Activated CD4-positive, CD25-positive, alpha-beta regulatory T cell (primary cell): ENCODE measurements at places on chromosomes 5 and 9.

DNA sequence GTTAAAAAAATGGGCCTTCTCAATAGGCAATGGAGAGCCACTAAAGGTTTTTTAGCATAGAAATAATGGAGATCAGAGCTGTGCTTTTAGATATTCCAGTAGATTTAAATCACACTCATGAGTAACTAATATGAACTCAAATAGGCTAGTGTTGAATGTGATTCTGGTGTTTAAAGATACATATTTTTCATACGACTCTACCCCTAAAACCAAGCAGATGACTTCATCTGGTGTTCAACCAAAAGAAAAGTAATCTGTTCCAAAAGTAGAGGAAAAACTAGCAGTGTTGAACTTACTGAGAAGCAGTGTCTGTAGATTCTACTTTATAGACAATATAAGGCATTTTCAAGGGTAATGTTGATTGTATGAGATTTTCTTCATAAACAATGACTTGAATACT, 138.1 kb downstream of the TSSK1B start:
- DNase-seq: no peak

- no peak for DNase-seq
These were observed 164.8 kb upstream of the CDKN2B start for GRCh38 chr9:22173908-22174307.

DNA sequence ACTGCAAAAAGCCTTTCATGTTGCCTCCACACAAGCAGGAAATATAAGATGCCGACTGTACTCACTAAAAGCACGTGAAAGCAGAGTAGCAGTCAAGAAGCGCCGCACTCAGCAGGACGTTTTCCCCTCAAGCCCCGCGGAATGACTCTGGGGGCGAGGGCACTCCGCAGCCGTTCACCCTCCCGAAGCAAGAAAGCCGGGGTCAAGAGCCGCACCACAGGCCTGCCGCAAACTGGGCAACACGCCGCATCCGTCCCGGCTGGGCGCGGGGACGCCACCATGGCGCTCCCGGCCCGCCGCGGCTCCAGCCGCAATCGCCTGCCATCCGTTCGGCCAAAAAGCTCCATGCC, 364 bp downstream of the RPS6 start:
- no peak for DNase-seq

- no peak for DNase-seq
These were observed 254.6 kb downstream of the FSTL4 start for GRCh38 chr5:133357758-133358157.

- no peak for DNase-seq
These were observed 223.6 kb upstream of the KIF2A start for GRCh38 chr5:62082370-62082801.

DNA sequence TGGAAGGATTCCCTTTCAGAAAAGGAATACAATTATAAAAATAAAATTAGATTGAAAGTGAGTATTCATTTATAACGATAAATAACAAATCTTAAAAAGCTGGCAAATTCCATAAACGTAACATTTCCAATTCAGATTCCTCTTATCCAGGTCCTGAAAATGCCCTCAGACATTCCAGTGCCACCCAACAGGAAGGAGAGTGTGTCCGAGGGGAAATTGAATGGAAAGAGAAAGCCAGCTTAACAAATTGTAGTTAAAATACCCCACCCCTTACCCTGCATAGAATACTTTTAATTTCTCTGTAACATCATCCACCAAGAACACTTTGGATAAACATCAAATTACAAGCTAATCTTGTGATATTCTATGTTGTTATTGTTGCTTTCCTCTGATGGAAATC, 72.0 kb downstream of the ARHGEF28 start:
- DNase-seq: no peak

- DNase-seq: no peak
These were observed 235.3 kb downstream of the GABRB2 start for GRCh38 chr5:161311146-161311708.

DNA sequence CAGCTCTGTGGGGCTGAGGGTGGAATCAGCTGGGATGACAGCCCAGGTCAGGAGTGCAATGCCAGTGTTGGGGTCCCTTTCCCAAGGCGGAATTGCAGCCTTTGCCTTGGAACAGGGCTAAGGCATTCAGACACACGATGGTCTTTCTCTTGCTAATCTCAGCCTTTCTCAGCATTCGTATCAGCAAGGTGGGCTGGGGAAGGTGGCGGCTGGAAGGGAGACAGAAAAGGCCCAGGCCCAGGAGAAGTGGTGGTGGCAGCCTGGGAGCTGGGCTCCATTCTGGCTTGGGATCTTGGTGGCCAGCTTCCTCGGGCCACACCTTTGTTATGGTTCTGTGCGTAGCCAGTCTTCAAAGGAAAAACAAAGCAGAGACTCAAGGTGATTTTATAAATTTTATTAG, 1.1 kb upstream of the ARHGEF28 start:
- no peak for DNase-seq

- DNase-seq: no peak
These were observed 60.0 kb downstream of the SNX18 start for GRCh38 chr5:54577528-54577927.

GRCh38 chr5:172722327-172722815, 48.6 kb downstream of the DUSP1 start:
- no peak for DNase-seq

DNA sequence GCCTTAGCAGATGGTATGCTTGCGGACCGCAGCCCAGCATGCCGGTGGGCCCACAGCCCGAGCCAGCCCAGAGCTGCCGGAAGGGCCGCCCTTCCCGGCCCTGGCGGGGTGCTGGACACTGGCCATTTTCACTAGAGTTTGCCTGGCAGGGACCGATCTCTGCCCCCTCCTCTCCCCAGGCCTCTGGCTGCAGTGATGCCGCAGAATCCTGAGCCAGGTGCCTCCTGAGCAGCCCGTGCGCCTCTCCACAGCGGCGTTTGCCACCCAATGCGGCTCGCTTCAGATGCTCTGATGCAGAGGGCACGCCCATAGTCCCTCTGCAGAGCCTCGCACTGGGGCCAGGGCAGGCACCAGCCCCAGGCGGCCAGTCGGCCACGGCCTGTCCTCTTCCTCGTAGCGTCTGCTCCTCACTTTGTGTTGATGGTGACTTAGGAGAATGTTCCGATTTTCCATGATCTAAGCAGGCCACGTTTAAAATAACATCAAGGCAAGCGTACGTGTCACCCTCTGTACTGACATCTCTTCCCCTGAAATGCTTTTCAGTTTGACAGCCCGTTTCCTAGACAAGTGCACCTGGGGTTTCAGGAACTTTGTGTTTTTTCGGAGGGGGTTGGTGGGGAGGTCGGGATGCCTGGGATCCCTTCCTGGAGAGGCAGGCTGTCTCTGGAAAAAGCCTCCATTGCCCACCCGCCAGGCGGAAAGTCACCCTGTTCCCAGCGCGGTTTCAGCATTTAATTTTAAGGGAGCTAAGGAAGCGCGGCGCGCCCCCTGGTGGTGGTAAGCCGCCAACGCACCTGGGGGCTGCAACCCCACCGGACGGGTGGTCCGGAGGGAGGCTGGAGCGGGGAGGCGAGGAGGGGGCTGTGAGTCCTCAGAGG, 29.8 kb upstream of the HMCN2 start:
- DNase-seq: peak; percentile 52

GRCh38 chr9:6014670-6015270, 654 bp downstream of the RANBP6 start:
- no peak for DNase-seq

DNA sequence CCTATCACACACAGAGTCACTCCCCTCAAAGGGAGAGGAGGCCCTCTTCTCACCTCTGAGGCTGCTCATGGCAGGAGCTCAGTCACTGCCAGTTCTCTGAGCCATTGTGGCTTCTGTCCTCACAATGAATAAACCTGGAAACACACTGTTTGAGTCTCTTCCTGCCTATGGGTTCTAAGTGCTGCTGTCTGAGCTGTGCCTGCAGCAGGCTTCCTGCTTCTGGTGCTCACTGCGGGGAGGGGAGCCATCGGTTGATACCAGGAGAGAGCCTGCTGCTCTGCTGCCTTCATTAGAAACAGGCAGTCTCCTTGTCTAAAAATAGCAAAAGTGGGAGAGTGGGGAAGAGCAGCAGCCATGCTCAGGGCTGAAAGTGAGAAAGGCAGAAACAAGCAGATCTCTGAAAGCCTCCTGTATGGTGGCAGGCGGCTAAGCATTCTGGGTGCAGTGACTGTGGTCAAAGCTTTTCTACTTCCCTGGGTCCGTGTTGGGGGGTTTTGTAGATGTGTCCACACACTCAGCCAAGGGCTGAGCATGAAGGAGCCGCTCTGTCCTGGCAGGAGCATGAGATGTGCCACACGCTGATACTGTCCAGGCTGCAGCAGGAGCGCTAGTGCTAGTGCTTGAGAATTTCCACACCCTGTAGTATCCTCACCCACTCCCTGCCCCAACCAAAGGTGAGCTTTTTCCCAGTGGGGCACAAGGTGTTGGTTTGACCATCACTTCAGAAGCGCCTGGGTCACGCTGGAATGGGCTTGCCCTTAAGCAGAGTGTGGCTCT, 34.2 kb downstream of the PRKACG start:
- peak; percentile 1 for DNase-seq

DNA sequence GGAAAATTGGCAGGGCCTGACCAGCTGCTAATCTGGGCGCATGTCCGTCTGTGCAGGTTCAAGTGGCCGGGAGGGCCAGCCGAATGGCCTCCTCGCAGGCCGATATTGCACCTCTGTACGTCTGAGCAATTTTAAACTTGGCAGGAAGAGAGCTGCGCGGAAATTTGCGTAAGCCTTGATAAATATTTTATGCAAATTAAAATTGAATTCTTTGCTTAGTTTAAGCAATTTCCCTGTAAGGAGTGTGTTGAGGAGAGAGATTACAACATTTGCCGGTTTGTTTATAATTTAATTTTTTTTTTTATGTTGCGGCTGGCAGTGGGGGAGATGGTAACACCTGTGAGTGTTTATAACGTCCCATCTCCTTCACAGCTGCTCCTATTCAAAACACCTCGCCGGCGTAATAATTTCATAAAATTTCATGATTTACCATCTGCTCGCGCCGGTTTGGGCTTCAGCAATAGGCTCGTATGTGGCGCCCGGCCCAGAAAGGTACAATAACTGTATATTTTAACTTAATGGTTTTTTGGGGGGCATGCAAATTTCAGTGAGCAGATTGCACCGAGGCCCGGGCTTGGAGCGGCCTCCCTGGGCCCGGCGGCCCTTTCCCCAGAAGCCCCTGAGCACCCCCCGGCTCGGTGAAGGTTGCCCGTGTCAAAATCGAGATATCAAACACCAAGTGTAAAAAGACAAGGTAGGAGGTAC, 269.4 kb upstream of the MVB12B start:
- no peak for DNase-seq

- no peak for DNase-seq
These were observed 66.8 kb downstream of the CRB2 start for GRCh38 chr9:123422635-123423310.

- DNase-seq: peak; percentile 66
These were observed 3.0 kb upstream of the FUT7 start for GRCh38 chr9:137034709-137035506.

DNA sequence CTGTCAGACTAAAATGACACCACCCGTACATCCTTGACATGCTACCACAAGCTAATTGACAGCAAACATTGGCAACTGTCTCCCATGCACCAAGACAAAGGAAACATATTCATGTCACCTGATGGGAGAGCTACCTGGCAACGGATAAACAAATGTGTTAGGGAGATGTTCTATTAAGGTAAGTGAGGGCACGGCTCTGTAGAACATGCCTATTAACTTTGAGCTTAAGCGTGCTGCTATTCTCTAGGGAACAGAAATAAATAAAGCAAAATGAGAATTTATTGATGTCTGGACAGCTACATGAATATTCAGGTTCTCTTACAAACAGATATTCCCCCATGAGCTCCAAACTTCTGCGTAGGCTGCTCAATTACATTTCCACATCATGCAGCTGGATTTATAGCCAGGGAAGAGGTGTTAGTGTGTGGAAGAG, 361.4 kb upstream of the RFX3 start:
- DNase-seq: no peak

DNA sequence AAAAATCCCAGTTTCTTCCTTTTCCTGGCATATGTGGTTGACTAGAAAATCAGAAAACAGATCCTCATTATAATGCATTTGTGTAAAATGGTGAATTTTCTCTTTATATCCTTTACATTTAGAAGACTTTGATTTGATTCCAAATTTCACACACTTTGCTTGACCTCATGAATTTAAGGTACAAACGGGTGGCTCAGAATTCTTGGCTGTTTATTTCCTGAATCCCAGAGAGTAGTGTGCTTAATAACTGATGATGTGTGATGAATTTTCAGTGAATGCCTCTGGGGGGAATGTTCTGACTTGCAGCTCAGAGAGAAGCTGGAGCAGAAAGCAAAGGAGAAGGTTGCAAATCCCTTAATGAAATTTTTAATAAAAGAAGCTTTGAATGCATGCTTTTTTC, 126.8 kb downstream of the SPATA31D1 start:
- no peak for DNase-seq
